ENCODE measurements at places on chromosomes 2 and 18.
A peak's percentile ranks its signal among the peaks of the same experiment; 100 is the strongest.

DNA sequence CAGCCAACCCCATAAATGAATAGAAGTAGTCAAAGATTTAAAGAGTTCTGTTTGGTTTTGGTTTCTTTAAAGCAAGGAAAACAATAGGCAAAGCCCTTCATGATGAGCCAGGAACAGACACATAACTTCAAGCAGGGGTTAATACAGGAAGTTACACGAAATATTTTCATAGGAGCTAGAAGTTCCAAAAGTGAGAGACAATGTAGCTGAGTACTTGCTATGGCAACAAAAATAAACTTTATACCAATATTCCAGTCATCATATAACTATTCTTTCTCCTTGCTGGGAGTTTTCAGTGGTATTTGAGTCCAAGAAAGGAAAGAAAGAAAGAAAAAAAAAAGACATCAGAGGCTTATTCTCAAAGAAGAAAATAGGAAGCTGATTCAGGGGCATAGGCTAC, 56.2 kb downstream of the COBLL1 start:
- DNase-seq: no peak

DNA sequence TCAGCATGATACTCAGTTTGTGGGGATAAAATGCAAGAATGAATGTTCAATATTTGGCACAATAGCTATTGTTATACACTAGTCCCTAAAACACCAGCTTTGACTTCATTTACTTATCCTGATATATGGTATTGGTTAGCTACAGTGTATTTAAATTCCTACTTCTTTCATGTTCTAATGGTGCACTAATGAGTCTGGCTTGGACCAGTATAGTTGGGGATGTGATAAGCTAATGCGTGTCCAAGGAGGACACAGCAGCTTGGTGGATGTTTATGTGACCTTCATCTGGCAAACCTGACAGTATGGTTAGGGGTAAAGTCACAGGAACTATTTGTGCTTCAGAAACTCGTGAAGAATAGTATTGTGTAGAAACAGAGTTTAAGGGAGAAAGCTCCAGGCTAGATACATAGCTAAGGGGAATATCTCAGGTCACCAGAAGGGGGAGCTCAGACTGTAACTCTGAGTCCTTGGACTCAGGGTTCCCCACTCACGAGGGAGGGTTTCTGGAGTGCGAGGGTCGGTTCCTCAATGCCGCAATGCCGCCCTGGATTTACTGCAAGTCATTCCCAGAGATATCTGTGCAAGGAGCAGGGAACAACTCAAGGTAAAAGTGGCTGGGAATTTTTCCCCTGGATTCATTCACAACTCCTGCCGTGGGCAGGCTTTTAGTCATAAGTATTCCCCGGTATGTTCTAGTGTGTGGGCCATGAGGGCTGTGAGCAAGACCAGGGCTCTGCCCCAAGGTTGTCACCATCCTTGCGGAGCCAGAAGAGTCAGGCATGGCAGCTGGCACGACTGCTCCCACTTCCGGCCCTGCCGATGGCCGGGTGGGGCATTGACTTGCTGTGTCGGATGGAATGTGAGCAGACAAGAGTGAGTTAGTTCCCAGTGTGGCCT, 14.5 kb downstream of the IL1R2 start:
- peak; percentile 27 for DNase-seq

DNA sequence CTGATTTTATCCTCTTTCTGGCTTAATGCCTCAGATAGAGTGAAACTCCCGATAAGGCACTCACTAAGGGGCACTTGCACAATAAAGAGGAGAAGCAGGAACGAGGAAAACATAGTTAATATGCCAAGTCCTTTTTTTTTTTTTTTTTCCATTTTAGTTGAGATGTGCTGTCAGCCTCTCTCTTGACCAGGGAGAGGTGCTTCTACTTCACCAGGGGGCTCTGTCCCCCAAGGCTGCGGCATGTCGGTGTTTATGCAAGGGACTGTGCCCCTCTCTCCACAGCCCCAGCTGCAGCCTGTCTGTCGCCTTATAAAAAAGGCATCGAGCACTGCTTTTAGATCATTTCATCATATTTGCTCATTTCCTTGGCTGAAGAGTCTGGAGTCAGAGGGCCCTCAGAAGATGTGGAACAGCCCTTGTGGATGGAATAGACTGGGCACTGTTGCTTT, 178.1 kb downstream of the SLC8A1 start:
- no peak for DNase-seq

GRCh38 chr2:157182834-157183396, 74.6 kb upstream of the GALNT5 start:
- DNase-seq: no peak

DNA sequence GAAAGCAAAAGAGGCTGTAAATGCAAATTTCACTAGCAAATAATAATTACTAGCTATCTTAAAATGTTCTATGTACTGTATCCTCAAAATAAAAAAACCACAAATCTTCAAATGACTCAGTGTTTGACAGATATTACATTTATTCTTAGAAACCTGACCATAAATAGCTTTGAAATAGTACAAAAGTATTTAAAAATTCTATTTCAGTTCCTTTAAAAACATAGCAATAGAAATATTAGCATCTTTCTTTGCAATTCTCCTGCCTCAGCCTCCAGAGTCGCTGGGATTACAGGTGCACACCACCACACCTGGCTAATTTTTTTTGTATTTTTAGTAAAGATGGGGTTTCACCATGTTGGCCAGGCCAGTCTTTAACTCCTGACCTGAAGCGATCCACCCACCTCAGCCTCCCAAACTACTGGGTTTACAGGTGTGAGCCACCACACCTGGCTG, 50.6 kb downstream of the MSH6 start:
- no peak for DNase-seq

- DNase-seq: no peak
These were observed 513 bp downstream of the THOC1 start for GRCh38 chr18:267380-267687.

DNA sequence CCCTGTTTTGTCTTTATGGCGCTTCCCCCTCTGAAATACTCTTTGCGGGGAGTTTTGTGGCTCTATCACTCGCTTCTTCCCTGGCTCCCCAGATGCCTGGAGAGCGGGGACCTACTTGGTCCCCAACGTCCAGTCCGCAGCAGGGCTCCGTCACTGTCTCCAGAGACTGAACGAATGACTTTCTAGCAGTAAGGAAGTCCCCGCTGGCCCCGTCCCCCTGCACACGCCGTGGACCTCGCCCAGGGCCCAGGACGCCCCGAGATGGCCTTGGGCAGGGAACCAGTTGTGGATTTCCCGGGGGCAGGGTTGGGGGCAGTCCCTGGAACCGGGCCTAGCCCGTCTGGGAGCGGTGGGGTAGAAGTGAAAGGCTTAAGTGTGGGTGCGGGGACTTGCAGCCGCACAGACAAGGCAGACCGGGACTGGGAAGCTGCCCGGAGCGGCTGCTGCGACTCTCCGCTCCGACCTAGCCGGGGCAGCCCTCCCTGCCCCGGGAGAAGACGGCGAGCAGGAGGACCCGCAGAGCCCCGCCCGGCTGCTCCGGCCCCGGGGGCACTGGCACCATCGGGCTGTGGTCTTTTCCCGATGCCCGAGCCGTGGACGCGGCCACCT, 821 bp upstream of the EPHA4 start:
- DNase-seq: peak; percentile 11

DNA sequence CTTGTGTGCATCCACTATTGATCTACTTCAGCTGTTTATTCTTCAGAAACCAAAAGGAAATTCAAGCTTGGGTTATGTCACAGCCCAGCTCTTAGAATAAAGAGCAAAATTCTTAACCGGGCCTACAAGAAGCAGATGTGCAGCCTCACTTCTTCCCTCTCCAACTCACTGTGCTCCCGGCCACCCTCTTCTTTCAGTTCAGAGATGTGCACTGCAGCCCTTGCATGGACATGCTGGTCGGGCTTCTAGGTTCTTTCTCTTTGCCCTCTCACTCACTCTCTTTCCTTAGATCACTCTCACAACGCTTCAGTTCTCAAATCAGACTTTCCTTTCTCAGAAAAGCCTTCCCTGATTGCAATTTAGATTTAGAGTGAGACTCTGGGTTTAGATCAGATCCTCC, 104.1 kb downstream of the CHN1 start:
- no peak for DNase-seq

DNA sequence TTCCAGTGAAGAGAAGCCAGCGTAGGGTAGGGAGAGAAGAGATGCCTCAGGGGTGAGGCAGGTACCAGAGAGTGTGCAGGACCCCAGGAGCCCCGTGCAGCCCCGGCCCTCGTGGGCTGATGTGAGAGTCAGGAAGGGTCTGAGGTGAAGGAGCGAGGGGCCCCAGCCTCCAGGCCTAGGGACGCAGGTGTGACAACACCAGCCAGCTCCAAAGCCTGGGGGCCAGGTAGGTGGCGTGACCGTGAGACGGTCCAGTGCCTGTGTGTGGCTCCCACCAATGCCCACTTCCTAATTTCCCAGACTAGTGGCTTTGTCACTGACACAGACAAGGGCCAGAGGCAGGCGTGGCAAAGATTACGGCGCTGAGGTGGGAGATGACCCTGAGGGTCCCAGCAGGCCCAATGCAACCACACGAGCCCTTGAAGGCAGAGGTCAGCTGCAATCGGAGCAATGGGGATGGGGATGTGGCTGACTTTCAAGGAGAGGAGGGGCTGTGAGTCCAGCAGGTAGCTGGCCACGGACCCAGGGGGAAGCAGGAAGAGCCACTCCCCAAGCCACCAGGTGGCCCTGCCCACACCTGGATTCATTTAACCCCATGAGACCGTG, 86.0 kb upstream of the SNTG2 start:
- no peak for DNase-seq

- DNase-seq: no peak
These were observed 154.6 kb downstream of the THADA start for GRCh38 chr2:43441195-43441594.

- no peak for DNase-seq
These were observed 59.5 kb downstream of the SLC66A3 start for GRCh38 chr2:11214770-11215169.

GRCh38 chr2:236348279-236348678, 84.1 kb upstream of the ASB18 start:
- DNase-seq: no peak

- DNase-seq: no peak
These were observed 2.2 kb downstream of the DSG2 start for GRCh38 chr18:31500051-31500688.

DNA sequence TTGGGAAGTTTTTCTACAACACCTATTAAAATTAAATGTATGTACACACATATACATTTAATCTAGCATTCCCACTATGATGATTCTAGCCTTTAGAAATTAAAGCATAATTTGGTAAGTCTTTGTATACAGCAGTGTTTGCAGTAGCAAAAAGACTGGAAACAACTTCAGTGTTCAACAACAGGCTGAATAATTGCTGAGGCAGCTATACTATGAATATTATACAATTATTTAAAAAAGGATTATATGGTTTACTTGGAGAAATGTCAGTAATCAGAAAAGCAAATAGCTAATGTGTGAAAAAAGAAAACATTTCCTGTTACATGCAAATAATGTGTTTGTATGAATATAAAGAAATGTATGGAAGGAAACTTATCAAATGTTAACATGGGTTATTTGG, 1.4 kb upstream of the ZNF638 start:
- DNase-seq: no peak

DNA sequence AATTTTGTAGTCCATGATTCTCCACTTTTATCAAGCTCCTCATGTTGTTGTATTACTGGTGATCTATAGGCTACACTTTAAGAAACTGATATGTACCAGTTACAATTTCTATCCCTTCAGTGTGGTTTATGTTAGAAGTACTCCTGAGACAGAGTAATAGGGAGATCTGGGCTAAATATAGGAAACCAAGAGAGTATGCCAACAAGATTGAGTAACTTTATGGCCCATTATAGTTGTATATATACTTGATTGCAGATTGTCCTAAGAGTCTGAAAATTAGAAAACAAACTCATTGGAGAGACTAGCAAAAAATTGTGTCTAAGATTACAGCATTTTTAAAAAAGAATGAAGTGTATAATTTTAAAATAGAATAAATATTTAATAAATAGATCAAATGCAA, 605.6 kb downstream of the XIRP2 start:
- DNase-seq: no peak

DNA sequence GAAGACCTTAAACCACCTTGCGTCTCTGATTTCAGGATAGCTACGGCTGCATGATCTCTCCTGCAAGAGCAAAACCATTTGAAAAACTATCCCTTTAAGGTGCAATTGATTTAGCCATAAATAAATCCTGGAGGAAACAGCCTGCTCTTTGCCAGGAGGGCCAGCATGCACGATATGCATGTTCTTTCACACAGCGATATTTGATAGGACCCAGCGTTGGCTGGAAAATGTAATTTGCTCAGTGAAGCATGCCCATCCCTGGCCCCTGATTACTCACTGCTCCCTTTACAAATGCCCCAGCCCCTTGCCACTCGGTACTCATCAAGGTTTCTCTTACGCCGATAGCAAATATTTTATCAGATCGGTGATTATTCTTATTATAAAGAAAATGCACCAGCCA, 315.4 kb downstream of the CDH2 start:
- DNase-seq: no peak

DNA sequence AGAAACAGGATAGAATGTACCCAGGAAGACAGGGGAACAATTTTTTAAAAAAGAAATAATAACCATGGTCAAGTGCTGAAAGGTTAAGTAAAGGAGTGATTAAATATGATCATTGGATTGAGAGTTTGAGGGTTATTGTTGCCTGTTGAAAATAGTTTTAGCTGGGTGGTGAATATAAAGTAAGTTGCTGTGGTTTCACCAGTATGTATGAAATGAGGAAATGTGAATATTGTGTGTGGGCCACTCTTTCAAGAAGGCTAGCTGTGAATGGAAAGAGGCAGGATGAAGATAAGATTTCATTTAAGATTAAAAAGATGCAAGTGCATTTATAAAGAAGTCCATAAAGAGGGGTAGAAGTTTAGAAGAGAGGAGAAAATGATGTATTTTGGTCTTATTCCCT, 53.8 kb downstream of the GULP1 start:
- no peak for DNase-seq

DNA sequence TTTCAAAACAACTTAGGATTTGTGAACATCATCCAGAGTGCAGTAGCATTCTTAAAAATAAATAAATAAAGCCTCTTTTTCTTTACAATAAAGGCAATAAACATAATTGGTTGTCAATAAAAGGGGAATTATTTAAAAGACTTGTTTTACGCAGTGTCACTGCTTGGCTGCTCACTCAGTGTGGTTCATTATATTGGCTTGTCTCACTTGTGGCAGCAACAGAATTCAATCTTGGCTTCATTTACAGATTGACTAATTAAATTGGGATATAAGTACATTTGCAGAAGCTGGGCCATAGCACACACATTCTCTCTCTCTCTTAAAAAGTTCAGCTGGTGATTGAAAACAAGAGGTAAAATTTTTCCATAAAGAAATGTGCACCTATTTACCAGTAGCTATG, 1027.6 kb downstream of the LRP1B start:
- DNase-seq: no peak

GRCh38 chr2:14716319-14716718, 83.8 kb downstream of the LRATD1 start:
- DNase-seq: no peak

DNA sequence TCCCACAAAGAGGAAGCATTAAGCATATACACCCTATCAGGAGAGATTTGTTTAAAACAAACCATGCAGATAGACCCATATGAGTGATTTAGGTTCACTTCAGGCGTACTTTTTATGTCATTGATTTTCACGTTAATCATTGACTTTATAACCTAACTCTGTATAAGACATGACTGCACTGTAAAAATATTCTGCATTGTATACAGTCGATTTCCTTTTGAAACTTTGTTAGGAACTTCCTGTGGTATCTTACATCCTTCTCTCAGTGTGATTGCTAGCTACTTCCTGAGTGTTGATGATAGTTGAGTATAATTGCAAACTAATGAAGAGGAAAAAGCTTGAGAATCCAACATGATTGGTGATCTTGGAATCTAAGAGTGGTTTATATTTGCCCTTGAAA, 69.4 kb downstream of the XIRP2 start:
- no peak for DNase-seq
